ENCODE measurements at places on chromosomes 6 and 20.

DNA sequence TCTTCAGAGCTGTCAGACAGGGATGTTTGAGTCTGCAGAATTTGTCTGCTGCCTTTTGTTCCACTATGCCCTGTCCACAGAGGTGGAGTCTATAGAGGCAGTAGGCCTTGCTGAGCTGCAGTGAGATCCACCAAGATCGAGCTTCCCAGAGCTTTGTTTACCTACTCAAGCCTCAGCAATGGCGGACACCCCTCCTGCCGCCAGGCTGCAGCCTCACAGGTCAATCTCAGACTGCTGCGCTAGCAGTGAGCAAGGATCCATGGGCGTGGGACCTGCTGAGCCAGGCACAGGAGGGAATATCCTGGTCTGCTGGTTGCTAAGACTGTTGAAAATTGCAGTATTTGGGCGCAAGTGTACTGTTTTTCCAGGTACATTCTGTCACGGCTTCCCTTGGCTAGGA is 28.4 kb upstream of the RAB32 start:
- no peak for DNase-seq

GRCh38 chr20:59376109-59376841 is 75.9 kb downstream of the EDN3 start:
- DNase-seq: no peak

DNA sequence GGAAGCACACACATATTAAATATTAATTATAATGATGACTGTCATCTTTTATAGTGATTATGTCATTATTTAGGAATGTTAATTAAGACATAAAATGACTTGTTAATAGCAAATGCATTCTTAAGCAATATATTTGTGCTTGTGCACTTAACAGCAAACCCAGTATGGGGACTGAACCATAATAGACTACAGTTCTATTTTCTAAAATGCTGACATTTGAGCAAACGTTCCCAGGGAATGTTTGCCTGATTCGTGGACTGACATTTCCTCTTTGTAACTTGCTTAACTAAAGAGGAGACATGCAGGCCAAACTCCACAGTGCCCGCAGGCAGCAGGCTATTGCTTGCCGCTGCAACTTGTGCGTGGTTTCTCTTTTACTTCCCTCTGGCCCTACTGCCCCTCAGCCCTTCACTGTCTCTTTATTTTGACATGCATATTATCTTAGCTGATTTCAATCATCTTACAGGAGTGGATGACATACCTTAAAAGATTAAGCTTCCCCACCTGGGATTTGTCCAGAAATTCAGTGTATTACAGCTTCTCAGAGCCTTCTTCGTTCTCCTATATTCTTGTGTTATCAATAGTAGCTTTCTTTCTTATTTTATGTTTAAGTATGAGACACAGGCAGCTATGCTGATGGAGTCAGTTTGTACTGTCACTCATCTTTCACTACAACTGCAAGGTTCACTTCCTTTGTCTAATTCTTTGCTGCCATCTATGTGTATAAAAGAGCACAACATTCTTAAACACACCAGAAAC is 141.5 kb downstream of the GMDS start:
- no peak for DNase-seq

DNA sequence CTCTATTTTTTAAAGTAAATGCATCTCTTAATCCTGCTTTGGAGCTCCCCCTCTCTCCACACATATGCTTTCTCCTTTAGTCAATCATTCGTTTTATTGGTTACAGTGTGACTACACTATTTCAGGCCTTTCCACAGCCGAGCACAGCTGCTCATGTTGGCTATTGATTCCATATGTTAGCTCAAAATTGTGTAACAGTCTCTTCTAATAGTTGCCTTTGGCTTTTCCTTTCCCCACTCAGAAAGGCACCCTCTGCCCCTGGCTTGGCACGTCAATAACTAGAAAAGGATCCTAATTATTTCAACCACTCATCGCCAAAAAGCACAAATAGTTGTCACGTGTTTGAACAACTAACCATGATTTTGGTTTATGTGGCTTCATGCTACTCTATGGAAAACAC is 410.3 kb upstream of the SLC35B3 start:
- DNase-seq: no peak

DNA sequence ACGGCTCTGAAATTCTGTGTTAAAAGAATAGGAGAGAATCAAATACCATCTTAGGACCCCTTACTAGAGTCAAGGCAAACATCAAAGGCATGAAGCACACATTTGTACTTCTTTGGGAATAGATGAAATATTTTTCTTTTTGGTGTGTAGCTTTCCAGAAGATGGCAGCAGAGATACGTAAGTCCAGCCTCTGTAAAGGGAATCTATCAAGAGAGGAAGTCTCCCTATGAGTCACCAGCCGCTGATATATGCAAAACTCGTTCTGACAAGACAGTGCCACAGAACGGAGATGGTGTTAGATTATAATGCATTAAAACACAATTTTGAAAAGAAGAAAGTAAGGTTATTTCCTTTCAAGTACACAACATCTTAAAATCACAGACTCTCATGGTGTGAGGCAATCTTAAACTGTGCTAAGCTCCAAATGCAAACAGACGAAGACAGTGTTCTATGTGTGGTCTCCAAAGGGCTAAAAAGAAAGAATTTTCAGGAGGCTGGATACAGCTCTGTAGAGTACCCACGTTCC is 120.0 kb upstream of the AGPAT4 start:
- DNase-seq: no peak

DNA sequence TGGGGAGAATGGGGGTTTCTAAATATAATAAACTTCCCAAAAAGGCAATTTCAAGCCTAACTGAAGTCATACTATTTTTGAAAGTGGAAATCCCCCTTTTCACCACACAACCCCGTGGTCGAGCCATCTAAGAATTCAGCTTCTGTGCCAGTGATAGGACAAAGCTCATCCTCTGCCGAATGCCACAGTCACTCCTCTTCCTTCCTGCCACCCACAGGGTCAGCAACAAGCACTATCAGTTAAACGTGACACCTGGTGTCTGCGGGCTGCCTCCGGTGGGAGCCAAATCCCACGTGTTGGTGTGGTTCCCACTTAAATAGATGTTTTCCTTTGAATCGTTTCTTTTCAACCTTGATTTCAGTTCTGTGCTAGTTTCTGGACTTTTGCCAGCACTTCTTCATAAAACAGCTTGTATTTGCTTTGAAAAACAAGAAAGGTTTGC is 60.7 kb downstream of the TNFAIP3 start:
- peak; percentile 34 for DNase-seq

DNA sequence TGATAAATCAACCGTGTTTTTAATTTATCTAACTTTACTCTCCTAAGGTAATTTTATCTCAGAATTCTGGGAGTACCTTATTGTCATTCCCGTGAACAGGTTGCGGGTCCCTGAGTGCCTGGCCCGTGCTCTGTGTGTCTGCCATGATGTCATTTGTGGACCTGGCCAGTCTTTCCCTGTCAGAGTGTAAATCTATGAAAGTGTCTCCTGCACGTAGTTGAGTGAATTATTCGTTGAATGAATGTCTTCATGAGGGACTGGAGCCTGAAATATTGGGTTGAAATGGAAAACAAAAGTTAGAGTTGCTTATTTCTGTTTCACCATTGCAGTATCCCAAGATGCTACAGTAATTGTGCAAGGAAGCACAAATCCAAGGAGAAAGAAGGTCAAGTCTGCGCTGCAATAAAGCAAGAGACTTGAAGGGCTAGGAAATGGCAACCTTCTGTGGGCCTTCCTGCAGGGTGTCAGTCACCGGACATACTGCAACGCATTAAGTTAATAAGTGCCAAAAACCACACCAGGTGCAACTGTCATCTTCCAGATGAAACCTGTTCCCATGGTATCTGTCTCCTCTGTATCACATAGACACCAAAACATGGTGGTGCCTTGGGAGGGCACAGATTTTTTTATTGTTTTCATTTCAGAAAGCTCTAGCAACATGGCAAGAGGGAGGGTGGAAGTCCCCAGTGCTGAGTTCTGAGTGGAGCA is 135.5 kb downstream of the ZDHHC14 start:
- no peak for DNase-seq

DNA sequence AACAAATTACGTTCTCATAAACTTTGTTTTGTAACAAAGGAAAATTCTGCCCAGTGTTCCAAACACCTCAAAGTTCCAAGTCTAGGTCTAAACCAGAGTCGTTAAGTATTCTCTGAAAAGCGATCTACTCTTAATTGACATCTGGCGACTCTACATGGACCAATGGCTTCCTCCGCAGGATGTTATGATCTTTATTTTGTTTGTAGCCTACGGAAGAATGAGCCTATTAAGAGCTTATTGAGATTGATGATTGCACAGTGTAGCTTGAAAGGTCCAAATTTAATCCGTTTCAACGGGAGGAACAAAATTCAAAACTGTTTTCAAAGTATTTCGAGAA is 61.1 kb downstream of the FAM217A start:
- no peak for DNase-seq
